EL (cell line): ENCODE measurements at places on chromosomes 2 and 18.

DNA sequence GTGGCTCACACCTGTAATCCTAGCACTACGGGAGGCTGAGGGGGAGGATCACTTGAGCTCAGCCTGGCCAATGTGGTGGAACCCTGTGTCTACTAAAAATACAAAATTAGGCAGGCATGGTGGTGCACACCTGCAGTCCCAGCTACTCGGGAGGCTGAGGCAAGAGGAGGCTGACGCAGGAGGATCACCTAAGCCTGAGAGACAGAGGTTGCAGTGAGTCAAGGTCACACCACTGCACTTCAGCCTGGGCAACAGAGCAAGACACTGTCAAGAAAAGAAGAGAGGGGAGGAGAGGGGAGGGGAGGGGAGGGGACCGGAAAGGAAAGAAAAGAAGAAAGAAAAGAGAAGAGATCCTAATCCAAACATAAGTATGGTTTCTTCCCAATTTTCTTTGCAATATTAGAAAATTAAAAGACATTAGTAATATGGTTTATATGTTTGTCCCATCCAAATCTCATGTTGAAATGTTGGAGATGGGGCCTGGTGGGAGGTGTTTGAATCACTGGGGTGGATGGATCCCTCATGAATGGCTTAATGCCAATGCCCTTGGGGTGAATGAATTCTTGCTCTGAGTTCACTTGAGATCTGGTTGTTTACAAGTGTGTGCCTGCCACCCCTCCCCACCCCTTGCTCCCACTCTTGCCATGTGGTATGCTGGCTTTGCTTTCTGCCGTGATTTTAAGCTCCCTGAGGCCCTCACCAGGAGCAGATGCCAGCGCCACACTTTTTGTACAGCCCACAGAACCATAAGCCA lies 50.7 kb downstream of the TRIP12 start:
- DNase-seq: peak; percentile 70

GRCh38 chr2:177429688-177430325 lies 37.2 kb downstream of the AGPS start:
- peak; percentile 90 for DNase-seq

DNA sequence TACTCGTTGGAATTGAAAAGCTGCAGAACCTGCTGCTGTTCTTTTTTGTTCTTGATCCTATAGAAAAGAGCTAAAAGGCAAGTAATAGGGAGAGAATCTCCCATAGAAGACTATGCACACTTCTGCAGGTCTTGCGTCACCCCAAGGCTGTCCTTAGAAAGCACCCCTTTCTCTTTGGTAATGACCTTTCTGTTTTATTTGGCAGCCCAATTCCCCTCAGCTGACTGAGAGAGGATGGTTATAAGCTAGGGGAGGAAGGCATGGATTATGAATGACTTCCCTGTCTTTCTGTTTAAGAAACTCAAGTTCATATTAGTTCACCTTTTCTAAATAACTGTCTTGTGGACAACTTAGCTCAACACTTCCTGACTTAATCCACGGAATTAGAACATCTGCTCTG lies 122.9 kb downstream of the TXNL1 start:
- no peak for DNase-seq

DNA sequence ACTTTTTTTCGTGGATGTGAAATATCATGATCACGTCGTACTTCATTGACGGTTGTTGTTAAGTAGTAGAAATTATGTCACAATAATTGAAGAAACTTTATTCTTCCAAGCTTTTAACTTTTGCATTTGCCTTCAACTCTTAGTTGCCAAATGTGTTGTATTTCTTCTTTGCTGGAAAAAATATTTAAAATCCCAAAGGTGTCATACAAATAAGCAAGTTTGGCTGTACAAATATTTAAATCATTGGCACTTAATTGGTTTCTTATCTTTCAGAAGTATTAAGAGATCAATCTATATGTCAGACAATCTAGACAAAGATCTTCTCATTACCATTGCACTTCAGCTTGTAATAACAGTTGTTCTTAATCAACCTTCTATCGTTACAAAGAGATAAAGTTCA lies 204.0 kb upstream of the HDAC4 start:
- no peak for DNase-seq

DNA sequence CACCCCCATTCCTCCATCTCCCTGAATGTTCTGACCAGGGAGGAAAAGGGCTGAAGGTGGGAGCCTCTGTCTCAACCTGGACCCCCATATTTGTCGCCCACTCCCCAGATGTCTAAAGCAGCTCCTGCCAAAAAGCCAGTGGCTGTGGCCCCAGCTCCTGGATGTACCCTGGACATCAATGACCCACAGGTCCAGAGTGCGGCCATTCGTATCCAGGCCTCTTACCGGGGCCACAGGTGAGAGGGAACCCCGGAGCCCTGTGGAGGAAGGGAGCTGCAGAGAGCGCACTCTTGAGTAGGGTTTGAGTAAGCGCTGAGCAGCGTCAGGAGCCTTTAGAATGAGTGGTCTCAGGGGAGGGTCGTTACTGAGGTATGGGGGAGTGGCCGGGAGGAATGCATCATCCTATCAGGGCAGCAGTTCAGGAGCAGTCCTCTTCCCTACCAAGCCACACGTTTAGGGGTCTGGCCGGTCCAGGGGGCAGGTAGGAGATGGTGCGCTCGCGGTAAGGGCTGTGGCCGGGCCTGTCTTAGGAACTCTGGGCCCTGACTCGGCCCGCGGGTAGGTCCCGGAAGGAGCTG lies 2.4 kb upstream of the GMPPA start:
- DNase-seq: no peak

- no peak for DNase-seq
These were observed 8.9 kb upstream of the RPRM start for GRCh38 chr2:153487448-153487847.

DNA sequence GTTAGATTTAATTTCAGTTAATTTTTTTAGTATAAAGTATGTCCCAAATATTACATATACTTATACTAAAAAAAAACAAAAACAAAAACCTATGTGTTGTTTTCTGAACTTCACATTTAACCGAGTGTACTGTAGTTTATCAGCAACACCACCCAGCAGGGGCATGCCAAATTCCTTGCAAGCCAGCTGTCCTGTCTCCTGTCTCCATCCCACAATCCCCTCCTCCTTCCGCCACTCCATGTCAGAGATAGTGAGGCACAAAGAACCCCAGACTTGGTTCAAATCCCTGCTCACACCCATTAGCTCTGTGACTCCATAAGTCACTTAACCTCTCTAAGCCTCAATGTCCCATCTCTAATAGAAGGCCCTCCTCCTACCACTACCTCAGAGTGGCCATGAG lies 9.4 kb downstream of the CHST10 start:
- DNase-seq: no peak

DNA sequence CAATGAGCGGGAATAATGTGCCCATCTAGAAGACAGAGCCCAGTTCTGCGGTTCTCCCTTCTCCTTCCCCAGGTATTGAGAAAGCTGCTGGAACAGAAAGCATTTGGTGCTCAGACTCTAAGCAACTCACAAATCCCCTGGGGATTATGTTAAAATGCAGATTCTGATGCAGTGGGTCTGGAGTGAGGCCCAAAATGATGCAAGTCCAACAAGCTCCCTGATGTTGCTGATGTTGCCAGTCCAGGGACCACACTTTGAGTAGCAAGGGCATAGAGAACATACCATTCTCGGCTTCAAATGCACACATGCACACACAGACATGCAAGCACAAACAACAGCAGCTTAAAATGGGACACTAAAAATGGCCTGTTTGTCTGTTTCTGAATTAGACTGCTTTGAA lies 274.8 kb upstream of the NCKAP5 start:
- DNase-seq: no peak

GRCh38 chr2:101752716-101753616 lies 55.5 kb downstream of the MAP4K4 start:
- no peak for DNase-seq

- DNase-seq: no peak
These were observed 1.5 kb upstream of the OST4 start for GRCh38 chr2:27072920-27073319.

GRCh38 chr2:197308996-197309690 lies 1.4 kb downstream of the ANKRD44 start:
- DNase-seq: no peak

- DNase-seq: no peak
These were observed 278.1 kb downstream of the DCDC2C start for GRCh38 chr2:3981446-3981987.

DNA sequence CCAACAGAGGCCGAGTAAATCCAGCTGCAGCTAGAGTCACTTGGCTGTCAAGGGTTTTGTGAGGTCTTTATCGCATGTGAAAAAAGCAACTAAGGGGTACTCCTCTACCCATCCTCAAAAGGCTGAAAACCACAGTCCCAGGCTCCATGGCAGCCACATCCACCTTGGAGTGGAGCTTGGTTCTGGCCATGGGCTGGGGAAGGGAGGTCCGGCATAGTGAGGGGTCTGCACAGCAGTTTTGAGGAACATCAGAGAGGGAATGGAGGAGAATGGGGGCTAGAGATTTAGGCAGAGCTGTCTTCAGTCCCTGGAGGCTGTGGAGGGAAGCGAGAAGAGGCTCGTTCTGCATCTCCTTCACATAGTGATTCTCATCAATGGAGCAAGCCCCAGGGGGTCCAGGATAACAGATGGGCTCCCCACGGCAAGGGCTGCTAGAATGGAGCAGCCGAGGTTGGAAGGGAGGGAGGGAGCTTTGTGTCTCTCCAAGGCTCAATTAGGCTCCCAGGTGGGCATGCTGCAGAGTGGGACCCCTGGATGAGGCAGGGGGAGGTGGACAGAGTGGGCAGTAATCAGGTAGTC lies 21.0 kb downstream of the MROH2A start:
- DNase-seq: no peak

GRCh38 chr2:225002039-225002655 lies 40.1 kb downstream of the DOCK10 start:
- peak; percentile 63 for DNase-seq
